CD4-positive, alpha-beta T cell treated with Interleukin-10 for 1 hour (primary cell): ENCODE measurements at places on chromosomes 11 and 22.

DNA sequence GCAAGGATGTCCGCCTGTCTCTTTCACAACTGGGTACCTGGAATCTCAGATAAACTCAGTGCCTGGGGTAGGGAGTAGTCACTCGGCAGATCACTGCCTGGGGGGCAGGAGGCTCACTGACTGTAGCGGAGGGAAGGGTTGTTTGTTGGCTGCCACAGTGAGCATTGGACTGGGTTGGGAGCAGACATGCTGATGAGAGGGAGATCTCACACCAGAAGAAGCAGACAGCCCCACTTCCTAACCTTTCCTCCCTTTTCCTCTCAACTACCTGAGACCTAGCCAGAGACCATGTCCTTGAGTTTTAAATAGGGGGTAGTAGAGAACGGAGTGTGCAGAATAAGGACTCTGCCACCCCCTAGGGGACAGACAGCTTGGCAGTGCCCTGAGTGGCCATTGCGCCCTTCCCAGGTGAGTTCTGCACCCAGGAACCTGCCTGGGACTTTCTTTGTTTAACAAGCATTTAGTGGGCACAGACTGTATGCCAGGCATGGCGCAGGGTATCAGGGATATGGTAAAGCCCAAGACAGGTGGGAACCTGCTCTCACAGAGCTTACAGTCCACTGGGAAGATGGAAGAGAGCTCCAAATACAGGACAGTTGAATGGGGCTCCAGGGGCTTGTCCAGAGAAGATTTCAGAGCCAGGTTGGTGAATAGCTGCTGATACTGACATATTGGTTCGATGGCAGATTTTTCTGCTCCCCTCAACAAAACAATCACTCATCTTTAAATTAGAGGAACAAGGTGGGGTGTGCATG is 115.7 kb upstream of the NNMT start:
- peak; percentile 21 for DNase-seq

GRCh38 chr11:100592619-100593260 is 94.3 kb upstream of the ARHGAP42 start:
- no peak for DNase-seq

DNA sequence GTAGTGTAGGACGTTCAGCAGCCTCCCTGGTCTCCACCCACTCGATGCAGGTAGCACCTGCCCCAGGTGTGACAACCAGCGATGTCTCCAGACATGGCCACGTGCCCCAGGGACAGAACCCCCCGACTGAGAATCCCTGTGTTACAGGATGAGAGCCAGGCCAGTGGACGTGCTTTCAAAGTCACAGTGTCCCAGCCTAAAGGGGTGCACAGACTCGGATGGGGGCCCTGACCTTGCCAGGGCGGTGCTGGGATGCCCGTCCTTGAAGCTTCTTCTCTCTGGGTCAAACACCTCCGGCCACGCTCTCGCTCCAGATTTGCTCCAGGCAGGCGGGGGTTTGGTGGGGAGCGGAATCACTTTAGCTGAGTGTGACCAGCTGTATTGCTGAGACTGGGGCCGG is 23.3 kb upstream of the GAL start:
- DNase-seq = no peak

GRCh38 chr11:60972182-60973030 is 926 bp downstream of the CD6 start:
- DNase-seq = peak; percentile 52

DNA sequence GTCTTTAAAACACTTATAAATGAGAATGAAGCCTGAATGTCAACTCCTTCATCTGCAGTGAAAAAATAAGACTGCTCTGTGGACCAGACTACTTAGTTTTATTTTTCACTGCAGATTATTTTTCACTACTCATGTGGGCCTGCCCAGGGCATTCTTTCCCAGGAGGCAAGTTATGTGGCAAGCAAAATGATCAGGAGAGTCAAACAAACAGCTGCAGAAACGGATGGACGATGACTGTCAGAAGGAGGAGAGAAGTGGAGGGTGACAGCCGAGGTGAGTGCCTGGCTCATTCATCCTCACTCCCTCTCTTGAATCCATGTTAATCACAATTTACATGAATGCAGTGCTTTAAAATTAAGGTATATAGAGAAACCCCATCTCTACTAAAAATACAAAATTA is 5.8 kb upstream of the LRP5 start:
- no peak for DNase-seq

- no peak for DNase-seq
These were observed 116.4 kb downstream of the STIM1 start for GRCh38 chr11:3971756-3972404.

DNA sequence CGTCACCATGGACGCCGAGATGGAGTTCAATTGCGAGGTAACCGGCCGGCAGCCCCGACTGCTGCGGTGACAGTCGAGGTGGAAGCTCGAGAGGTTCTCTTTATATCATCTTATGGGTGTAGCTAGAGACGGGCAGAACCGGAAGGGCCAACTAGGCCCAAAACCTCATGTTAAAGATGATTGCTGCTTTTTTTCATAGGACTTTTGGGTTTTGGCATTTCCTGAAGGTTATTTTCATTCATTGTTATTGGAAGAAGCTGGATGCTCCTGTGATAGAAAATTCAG is 585 bp downstream of the NF2 start:
- DNase-seq = no peak

- no peak for DNase-seq
These were observed 302.8 kb downstream of the FAT3 start for GRCh38 chr11:92527467-92527866.

GRCh38 chr11:10604340-10604748 is 35.9 kb upstream of the LYVE1 start:
- DNase-seq = no peak

- DNase-seq = no peak
These were observed 11.7 kb downstream of the MSANTD2 start for GRCh38 chr11:124788521-124788920.

- DNase-seq = peak; percentile 77
These were observed 15.2 kb upstream of the SORL1-AS1 start for GRCh38 chr11:121467965-121468364.

- no peak for DNase-seq
These were observed 16.1 kb upstream of the MYRF start for GRCh38 chr11:61736310-61736709.

DNA sequence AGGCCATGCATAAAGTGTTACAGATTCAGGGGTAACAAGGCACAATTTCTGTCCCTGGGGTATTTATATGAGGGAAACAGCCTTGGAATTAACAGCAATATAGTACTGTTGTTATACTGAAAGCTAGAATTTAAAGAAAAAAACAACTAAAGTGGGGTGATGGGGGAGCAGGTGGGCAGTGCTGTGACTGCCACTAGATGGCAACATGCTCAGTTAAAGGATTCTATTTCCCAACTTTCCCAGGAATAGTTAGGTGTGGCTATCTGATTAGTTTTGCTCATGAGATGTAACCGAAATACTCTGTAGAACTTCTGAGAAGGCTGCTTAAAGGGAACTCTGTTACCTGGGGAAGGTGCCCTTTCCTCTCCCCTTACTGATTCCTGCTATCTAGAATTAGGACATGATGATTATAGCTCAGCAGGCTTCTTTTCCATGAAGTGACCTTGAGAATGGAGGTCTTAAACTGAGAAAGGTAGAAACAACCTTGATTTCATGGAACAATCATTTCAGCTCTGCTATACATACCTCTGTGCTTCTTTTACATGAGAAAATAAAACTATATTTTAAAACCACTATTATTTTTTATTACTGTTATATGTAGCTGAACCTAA is 102.6 kb downstream of the RELT start:
- no peak for DNase-seq

DNA sequence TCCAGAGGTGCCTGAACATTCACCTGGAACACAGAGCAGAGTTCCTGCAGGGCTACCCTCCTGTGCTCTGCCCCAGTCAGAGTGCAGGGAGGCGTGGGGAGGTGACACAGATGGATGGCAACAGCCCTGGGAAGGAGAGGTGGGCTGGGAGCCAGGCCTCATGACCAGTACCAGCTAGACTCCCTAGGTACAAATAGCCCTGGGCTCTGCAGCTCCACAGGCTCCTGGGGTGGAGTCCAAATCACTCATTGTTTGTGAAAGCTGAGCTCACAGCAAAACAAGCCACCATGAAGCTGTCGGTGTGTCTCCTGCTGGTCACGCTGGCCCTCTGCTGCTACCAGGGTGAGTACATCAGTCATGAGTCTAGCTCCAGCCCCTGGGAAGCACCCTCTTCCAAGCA is at the start of gene SCGB1D2:
Gene SCGB1D2 (plus strand): TSS at position 219 of the 400 bp plus-strand sequence. CDS start 69 bp downstream, at position 288.
- DNase-seq = no peak

DNA sequence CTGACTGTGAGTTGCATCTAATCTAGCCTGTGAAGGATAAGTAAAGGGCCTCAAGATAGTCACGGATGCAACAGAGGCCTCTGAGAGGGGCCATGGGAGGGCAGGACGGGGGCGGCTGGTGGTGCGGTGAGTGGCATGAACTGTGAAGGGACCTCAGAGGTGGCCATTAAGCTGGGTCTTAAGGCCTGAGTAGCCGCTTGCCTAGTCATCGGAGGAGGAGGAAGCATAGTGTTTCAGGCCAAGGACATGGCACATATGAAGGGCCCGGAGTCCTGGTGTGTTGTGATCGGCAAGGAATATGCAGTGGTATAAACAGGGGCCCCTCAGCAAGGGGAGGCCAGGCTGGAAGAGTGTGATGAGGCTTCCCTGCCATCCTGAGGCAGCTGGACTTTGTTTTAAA is 51.8 kb downstream of the TRIOBP start:
- DNase-seq = no peak

- no peak for DNase-seq
These were observed 61.1 kb downstream of the KIAA1671 start for GRCh38 chr22:25013607-25014006.

- no peak for DNase-seq
These were observed 4.4 kb downstream of the TMPRSS6 start for GRCh38 chr22:37105154-37105553.

GRCh38 chr11:75850787-75851186 is 35.8 kb downstream of the UVRAG start:
- DNase-seq = no peak

DNA sequence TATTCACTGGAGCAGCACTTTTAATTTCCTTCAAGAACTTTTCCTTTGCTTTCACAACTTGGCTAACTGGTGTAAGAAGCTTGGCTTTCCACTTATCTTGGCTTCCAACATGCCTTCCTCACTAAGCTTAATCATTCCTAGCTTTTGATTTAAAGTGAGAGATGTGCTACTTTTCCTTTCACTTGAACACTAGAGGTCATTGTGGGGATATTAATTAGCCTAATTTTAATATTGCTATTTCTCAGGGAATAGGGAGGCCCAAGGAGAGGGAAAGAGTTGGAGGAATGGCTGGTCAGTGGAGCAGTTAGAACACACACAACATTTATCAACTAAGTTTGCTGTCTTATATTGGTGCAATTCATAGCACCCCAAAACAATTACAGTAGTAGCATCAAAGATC is 24.6 kb upstream of the CCDC90B start:
- DNase-seq = no peak

- no peak for DNase-seq
These were observed 13.8 kb downstream of the USP2 start for GRCh38 chr11:119367661-119368120.

DNA sequence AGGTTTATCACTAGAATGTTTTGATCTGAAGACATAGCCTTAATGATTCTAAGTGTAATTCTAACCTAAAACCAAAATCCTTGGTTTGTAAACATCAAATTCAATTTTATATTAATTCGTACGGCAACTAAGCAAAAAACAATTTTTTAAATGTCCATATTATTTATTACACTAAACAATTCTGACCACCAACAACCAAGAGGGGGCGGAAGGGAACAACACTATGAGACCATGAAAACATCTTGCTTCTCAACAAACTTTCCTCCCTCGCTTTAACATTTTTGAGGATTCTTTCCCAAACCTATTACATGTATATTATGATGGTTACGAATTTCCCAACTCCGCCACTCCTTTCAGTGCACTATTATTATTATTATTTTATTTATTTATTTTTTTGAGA is 6.5 kb upstream of the UCP2 start:
- no peak for DNase-seq

DNA sequence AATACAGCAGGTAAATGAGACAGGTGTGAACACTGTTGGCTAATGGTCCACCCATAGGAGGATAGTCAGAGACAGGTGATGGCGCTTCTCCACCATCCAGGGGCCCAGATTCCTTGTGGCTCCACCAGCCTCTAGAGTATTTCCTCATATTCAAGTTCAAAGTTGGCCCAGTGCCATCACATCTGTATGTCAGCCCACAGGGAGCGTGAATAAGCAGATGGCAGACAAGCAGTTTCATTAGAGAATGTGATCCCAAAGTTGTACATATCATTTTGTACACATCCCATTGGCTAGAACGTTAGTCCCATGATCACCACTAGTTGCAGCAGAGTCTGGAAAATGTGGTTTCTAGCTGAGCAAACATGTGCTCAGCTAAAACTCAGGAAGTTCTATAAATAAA is 11.0 kb upstream of the CWF19L2 start:
- no peak for DNase-seq

DNA sequence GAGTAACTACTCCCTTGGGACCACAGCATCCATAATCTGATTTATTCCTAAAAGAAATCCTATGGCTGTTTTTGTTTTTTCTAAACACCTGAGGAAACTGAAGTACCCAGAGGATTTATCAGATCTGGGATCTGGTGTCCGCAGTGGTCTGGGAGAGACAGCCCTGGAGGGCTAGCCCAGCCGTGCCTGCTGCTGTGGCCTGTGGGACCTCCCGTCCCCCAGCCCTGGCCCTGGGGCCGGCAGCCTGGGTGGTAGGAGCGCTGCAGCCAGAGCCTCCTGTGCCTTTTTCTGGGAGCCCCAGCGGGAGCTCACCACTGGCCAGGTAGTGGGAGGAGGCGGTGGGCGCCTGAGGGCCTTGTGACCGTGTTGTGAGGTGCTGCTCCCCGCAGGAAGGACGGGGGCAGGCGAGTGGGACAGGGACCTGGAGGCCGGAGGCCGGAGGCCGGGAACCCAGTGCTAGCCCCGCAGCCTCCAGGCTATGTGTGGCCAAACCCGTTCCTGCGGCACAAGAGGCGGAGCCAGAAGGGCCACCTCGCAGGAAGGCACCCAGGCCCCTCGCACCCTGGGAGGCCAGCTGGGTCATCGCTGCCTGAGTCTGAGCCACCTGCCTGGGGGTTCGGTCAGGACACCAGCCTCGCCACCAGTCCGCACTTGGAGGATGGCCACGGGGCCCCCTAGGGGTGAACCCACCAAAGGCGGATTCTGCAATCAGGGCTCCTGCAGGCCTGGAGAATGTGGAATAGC is 18.2 kb upstream of the C11orf96 start:
- DNase-seq = no peak

GRCh38 chr11:11946878-11947277 is 61.5 kb downstream of the DKK3 start:
- DNase-seq = no peak

DNA sequence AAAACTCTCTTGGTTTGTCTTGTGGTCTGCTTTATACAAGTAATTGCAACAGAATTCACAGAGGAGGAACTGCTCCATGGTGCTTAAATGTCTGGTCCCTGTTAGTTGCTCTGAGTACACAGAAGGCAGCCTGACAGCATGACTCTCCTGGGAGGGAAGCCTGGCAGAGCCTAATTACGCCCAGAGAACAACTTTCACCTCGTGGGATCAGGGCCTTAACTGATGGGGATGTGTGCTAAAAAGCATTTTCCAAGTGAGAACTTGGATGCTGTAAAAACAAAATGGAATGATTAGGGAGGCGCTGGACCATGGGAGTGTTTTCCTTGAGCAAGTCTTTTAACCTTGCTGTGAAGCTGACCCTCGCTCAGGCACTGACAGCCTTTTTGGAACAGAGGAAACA is 154.0 kb upstream of the TENM4 start:
- no peak for DNase-seq

GRCh38 chr22:38089474-38089851 is 5.5 kb upstream of the SLC16A8 start:
- DNase-seq = no peak
